ENCODE measurements at places on chromosomes 16 and 17.
A peak's percentile ranks its signal among the peaks of the same experiment; 100 is the strongest.

GRCh38 chr17:56754523-56755208 is 79.1 kb downstream of the C17orf67 start:
- DNase-seq: peak; percentile 62

DNA sequence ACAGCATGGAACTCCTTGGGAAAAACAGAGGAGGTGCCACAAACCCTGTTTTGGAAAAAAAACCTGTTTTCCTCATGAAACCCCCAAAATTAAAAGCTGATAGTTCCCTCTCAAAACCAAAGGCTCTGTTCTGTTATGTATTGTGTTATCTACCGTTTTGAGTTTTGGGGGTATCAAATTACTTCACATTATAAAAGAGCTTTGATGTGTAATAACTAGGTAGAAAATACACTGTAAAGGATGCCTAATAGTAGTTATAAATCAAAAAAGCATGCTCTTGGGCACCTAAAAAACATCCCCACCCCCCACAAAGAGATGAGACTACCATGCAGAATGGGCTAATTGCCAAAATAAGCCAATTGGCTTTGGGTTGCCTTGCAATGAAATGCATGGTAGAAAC is 30.8 kb downstream of the C16orf54 start:
- no peak for DNase-seq

GRCh38 chr16:85557083-85557970 is 55.8 kb upstream of the GSE1 start:
- no peak for DNase-seq

DNA sequence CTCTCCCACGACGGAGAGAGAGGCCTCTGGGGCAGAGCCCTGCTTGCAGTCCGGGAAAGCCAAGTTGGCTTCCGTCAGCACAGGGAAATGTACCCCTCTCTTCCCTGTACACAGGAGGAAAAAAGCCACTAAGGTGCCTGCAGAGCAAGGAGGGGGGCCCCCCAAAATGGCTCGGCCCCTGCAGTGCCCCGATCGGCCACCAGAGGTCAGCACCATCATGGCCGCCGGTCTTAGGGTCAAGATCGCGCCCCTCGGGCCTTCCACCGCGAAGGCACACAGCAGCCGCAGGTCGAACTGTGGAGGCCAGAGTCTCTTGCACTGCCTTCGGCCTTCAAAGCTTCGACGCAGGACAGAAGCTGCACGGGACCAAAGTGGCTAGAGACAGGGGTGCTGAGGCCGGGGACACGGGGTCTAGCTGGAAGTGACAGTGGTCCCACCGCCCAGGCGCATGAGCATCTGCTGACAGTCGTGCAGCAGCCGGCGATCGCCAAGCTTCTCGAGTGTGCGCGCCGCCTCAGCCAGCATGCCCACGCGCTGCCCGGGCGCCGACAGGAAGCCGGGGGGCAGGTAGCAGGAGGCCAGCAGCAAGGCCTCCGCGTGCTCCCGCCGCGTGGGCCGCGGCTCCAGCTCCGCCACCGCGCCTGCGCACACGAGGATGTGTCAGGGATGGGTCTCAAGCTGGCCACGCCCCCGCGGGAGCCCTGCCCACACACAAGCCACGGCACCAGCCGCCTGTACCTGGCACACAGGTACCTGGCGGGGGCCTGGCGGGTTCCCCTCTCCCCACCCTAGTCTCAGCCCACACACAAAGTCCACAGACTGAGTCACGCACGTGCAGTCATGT is 24.4 kb downstream of the SREBF1 start:
- peak; percentile 61 for DNase-seq

GRCh38 chr16:48564544-48565444 is 45.2 kb downstream of the N4BP1 start:
- DNase-seq: no peak

GRCh38 chr17:75509528-75510258 is 5.6 kb downstream of the CASKIN2 start:
- DNase-seq: no peak

- no peak for DNase-seq
These were observed 7.2 kb downstream of the SPPL2C start for GRCh38 chr17:45851873-45852272.

DNA sequence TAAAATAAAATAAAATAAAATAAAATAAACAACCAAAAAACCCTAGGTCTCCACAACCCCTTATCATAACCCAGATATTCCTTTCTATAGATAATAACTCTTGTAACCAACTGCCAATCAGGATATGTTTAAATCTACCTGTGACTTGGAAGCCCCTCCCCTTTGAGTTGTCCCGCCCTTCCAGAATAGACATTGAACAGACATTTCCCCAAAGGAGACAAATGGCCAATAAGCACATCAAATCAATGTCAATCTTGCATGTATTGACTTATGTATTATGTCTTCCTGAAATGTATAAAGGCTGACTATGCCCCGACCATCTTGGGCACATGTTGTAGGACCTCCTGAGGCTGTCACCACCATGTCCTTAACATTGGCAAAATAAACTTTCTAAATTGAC is 1.5 kb upstream of the MAPK7 start:
- no peak for DNase-seq

GRCh38 chr17:50443505-50443974 is 17.5 kb downstream of the ACSF2 start:
- DNase-seq: peak; percentile 71

DNA sequence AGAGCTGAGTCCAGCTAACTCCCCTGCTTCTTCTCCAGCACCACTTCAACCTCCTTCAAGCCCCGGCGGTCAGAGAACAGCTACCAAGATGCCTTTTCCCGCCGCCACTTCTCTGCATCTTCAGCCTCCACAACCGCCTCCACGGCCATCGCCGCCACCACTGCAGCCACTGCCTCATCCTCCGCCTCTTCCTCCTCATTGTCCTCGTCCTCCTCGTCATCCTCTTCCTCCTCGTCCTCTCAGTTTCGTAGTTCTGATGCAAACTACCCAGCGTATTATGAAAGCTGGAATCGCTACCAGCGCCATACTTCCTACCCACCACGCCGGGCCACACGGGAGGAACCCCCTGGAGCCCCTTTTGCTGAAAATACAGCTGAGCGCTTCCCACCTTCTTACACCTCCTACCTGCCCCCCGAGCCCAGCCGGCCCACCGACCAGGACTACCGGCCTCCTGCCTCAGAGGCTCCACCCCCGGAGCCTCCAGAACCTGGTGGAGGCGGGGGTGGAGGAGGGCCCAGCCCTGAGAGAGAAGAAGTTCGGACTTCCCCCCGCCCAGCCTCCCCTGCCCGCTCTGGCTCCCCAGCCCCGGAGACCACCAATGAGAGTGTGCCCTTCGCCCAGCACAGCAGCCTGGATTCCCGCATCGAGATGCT is 7.1 kb downstream of the SETD1A start:
- DNase-seq: no peak

DNA sequence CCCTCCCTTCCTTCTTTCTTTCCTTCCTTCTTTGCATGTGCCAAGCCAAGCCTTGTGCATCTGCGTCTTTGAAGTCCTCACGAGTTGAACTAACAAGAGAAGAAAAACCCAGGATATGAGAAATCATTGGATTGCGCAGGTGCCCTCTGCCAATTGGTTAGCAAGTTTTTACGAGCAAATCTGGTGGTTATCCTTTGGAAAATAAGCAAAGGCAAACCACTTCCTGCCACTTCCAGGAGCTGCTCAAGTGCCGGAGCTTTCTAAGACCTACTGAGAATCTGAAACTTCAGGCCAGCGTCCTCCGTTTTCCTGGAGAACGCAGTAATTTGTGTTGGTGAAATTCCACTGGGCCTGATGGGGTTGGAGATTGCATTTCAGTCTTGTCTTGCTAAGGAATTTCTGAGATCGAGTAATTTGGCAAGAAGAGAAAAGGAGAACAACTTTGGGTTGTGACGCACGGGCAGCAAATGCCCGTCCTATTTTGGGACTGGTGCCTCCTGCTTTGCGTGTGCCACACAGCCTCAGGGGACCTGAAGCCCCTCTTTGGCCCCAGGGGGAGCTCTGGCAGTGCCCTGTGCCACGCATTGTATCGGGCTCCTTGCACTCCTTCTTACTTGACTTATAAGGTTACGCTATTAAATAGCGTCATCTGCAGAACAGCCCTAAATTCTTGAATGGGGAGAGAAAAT is 56.4 kb downstream of the CMIP start:
- DNase-seq: peak; percentile 64

DNA sequence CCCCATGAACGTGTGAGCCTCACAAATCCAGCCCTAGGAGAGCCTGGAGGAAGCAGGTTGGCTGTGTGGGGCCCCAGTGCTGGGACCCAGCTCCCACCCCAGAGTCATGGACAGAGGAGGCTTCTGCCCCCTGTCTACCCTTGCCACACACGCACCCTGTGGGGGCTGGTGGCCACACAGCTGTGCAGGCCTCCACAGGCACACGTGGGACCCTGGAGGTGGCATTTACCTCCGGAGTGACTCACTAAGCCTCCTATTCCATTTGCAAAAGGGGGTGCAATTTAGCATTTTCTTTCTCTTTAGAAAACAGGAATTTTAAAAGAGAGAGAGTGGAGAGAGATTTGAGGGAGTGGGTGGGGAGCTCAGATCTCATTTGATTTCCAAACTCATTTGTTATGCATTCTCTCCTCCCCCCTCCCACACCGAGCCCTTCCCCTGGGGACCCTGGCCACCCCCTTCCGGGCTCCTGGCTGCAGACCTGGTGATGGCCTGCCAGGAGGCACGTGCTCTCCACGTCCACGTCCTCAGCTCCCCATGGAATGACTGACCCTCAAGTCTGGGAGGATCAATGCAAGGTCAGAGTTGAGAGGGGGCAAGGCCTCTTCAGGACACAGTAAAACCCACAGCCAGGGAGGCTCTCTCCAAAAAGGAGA is 6.8 kb downstream of the PITPNM3 start:
- no peak for DNase-seq

DNA sequence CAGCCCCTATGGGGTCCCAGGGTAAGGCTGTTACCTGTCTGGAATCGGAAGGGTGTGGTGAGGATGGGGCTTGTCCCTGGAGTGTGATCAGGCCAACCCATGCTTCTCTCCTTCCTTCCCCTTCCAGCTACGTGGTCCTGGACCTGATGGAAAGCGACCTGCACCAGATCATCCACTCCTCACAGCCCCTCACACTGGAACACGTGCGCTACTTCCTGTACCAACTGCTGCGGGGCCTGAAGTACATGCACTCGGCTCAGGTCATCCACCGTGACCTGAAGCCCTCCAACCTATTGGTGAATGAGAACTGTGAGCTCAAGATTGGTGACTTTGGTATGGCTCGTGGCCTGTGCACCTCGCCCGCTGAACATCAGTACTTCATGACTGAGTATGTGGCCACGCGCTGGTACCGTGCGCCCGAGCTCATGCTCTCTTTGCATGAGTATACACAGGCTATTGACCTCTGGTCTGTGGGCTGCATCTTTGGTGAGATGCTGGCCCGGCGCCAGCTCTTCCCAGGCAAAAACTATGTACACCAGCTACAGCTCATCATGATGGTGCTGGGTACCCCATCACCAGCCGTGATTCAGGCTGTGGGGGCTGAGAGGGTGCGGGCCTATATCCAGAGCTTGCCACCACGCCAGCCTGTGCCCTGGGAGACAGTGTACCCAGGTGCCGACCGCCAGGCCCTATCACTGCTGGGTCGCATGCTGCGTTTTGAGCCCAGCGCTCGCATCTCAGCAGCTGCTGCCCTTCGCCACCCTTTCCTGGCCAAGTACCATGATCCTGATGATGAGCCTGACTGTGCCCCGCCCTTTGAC is 2.4 kb downstream of the MAPK7 start:
- no peak for DNase-seq

GRCh38 chr17:72667096-72668063 is 425.1 kb downstream of the SLC39A11 start:
- DNase-seq: no peak

- DNase-seq: peak; percentile 60
These were observed 195.0 kb downstream of the FTO start for GRCh38 chr16:53898993-53899392.

DNA sequence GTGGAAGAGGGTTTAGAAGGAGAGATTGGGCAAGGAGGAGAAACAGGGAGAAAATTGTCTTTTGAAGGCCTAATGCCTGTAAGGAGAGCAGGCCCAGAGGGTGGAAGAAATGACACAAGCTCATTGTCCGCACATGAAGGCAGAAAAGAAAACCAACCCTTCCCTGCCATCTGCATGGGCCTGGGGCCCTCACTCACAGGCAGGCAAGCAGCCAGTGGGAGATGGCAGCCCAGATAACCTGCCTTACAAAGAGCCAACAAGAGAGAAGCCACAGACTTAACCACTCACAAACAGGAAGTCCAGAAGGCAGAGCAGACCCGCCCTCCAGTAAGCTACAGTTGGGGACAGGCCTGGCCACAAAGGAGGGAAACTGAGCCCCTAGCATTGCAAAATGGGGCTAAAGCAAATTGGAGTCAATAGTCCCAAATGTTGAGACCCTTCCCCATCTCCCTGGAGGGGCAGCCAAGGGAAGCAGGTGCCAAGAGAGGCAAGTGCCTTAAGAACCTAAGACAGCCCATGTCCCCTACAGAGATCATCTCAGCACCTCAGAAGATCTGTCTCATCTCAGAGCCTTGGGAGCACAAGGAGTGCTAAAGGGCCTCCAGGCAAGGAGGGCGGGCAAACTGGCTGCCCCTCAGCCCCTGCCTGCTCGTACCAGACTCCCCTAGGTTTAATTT is 7.3 kb upstream of the TSPOAP1 start:
- peak; percentile 24 for DNase-seq

DNA sequence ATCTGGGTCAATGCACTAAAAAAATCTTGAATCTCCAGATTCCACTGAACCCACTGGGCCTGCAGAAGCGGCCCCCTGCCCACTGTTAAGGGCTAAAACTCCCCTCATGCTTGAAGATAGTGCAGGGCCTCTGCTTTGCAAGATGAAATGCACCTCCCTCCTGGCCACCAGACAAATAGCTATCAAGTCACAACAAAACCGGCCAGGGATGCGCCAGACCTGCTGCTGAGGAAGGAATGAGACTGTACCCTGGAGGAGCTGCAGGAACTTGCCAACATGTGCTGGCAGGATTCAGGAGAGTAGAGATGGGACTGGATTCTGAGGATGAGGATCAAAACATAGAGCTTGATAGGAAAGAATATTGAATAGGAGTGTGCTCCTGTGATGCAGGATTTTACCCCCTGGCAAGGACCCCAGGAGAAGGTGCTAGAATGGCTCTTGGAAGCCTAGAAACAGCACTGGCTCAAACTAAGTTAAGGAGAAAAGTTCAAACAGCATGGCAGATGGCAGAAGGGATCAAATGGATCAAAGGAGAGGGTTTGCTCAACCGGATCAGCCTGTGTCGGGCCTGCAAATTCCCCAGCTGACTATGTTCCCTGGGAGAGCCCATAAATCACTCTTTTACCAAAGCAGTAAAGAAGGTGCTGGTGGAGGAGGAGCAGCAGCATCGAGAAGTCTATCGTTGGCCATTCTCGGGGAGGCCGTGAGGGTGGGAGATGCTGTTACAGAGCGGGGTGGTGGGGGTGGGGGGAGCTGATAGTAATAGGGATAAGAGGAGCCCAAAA is 27.2 kb upstream of the XYLT2 start:
- DNase-seq: peak; percentile 79

- no peak for DNase-seq
These were observed 2.1 kb downstream of the CBFA2T3 start for GRCh38 chr16:88974916-88975215.

- peak; percentile 64 for DNase-seq
These were observed 231.1 kb downstream of the COPRS start for GRCh38 chr17:31627960-31628359.

GRCh38 chr17:77028900-77029299 is 111.9 kb upstream of the SEC14L1 start:
- no peak for DNase-seq

GRCh38 chr16:47150067-47150466 is 6.3 kb upstream of the NETO2 start:
- no peak for DNase-seq

GRCh38 chr17:60743799-60744198 is 66.1 kb downstream of the BCAS3 start:
- DNase-seq: no peak
